ENCODE measurements at places on chromosomes 4 and X. TPM values are rescaled to one million over a fixed set of nuclear protein-coding genes. Genes with fewer than 3 reads are reported as not detected.
A peak's percentile ranks its signal among the peaks of the same experiment; 100 is the strongest.

DNA sequence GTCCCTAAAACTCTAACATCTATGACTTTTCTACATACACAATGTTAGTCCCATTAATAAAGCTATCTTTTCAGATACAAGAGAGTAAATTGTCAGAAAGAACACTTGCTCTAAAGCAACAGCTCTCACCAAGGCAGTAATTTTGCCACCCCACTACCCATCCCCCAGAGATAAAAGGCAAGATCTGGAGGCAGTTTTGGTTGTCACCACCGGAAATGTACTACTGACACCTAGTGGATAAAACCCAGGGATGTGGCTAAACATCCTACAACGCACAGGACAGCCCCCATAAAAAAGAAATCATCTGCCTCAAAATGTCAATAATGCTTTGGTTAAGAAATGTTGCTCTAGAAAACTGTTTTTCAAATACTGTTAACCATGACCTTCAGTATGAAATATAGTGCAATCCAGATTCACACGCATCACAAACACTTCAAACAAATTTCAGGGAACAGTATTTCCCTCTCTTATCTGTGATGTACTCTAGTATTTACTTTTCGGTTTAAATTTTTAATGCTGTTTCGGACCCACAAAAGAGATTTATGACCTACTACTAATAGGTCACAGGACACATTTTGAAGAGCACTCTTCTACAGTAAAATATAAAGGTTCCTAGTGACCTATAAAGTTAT lies 5.1 kb downstream of the FBXL5 start:
- peak; percentile 5 for DNase-seq

DNA sequence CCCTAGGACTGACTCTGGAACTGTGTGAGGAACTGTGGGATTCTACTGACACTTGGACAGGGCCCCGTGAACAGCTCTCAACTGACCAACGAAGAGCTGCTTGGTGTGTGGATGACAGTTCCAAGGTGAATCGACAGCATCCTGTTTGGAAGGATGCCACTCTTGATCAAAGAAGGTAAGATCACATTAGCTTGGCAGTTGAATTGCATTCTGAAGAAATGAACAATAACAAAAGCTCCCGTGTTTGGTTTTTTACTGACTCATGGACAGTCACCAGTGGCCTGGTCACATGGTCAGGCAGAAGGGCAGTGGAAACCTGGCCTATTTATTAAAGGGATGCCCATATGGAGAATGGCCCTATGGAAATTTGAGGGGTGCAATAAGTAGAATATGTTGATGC lies 33.1 kb upstream of the GPR34 start:
- no peak for DNase-seq

- DNase-seq = no peak
These were observed 23.3 kb upstream of the BCOR start for GRCh38 chrX:40120838-40121580.

DNA sequence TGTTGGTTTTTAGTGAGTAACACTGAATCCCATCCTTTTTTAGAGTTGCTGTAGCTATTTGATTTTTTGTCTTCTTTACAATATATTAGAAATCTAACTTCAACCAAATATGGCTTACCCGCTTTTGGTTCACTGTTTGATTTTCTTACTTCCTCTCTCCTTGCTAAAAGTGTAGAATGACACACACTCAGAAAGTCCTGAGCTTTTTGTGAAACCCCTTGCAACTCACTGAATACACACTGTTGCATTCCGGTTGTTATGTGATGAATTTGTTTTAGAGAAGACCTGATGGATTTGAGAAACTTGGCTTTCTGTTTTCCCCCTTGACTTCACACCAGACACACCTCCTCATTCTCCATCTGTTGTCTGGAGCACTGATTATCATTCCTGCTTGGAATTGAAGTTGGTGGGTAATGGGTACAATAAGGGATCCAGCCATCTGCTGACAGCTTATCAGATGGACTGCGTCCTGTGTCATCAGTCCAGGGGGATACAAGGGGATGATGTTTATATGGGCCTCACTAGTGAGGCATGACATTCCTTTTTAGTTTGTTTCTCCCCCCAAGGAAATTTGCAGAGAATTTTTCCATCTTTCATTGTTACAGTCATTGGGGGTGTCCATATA lies 5.2 kb downstream of the TMEM164 start:
- DNase-seq = no peak

DNA sequence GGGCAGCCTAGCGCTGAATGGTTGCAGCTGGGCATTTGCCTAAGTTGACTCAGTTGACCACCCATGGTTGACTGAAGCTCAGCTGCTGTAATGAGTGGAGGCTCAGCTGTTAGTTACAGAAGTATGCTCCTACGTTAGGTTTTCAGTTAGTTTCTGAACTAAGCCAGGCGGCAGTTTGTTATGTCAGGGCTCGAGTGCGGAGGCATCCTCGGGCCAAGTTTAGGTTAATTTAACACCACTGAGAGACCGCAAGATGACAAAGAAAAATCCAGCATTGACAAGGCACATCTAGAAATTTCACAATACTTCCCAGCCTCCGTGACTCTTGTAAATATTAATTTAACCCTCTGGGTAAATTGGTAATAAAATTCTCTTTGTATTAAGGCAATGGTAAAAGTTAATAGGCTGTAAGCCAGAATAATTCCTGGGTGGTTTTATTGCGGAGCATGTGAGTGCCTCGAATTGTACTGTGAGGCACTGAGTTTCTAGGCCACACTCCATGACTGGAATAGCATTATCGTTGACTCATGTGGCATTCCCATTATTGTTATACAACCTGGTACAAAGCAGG lies 33.1 kb upstream of the CDKN2AIP start:
- no peak for DNase-seq

GRCh38 chr4:76752861-76753501 lies 145.0 kb downstream of the SOWAHB start:
- DNase-seq = no peak

DNA sequence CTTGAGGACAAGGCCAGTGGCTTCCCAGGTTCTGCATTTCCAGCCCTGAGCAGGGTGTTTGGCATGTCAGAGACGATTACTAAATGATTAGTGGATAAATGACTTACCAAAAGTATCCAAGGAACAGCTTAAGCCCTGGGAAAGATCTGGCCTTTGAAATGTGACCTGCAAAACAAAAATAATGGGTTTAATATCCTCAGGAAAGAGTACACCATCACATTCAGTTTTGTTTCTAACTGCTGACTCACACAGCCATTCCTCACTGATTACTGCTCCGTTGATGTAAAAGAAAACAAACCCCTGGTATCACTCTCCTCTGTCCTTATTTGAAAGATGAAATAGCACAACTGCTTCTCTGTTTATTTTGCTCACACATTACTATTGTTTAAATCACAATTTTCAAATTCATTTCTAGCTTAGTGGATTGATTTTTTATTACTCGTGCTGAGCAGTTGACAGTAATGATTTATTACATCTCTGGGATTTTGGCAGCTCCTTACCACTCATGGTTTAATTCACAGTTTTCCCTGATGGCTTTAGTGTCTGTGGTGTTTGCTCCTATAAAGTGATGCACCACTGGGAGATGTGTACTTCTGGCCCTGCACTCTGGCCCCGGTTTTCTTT lies 117.0 kb downstream of the CBLL2 start:
- no peak for DNase-seq

DNA sequence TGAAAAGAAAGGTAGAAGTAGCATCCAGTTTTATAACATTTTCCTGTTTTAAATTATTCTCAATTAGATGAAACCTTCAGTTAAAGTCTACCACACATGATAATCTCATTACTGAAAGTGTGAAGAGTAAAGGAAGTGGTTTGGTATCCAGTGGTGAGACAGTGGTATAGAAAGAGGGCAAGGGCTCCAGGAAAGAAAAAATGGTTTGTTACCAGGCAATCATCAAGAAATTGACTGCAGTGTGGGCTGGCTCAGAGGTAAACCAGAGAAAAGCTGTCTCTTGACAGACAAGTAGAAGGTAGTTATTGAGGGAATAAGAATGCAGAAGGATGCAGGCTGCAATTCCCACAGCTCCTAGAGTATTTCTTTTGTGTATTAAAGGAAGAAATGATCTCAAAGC lies 406.2 kb downstream of the TLL1 start:
- DNase-seq = no peak

GRCh38 chrX:107715331-107716117 lies 60.1 kb downstream of the TSC22D3 start:
- DNase-seq = no peak

DNA sequence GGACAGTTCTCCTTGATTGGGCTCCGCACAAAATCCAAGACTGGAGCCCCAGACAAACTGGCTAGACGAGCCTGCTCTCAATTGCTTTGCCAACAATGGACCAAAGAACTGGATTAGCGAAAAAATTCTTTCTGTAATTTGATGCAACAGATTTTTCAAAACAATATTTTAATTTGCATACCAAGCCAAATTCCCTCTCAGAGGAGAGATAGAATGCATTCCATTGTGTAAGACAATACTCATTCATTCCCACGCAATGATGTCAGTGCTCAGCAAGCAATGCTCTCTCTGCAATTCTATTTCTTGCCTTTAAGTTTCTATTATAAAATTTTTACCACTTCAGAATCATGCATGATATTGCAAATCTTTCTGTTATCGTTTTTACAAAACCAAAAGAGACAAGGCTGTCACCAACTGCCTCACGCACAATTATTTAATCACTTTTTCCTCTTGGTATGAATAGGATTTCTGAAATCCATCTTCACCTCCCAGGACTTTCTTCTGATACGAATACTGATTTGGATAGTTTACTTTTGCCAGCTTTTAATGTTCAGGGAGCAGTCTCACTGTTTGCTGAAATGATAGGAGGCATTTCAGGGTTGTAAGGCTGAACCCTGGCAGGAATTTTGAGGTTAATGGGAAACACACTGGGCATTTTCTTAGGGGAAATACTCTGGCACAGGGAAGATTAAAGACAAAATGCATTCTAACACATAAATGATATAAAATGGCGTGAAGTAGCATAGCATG lies 46.1 kb upstream of the HCCS start:
- DNase-seq = no peak

DNA sequence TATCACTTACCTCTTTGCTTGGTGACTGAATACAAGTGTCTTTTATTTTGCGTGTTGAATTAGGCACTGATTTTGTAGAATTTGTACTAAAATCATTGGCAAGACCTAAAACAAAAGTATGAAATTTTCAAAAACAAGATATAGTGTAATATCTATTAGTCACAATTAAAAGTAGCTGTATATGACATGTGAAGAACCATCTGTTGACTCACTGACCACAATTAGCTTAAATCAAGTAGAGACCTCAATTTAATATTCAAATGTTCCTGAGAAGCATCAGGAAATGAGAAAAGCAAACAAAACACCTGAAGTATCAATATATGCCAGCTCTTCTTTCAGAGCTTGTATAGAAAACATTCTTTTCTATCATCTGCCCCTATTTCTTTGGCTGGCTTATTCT lies 5.5 kb downstream of the CENPC start:
- DNase-seq = no peak

GRCh38 chr4:73673286-73673685 lies 53.0 kb upstream of the RASSF6 start:
- DNase-seq = no peak

The ZNF185 gene
- total RNA-seq = 2.3 TPM

The SSX4 gene
- not detected for total RNA-seq

The NAT8L gene
- total RNA-seq = 18.8 TPM

The FAT4 gene
- total RNA-seq = 26.6 TPM

The PDZD4 gene
- total RNA-seq = 52.5 TPM

The MAGEA3 gene
- total RNA-seq = not detected

The INTU gene
- 18.5 TPM for total RNA-seq

The UBA6 gene
- 78.1 TPM for total RNA-seq

All from neural crest cell (in vitro differentiated cells).